ENCODE measurements at places on chromosomes 11 and 22. TPM values are rescaled to one million over a fixed set of nuclear protein-coding genes. Genes with fewer than 3 reads are reported as not detected.

DNA sequence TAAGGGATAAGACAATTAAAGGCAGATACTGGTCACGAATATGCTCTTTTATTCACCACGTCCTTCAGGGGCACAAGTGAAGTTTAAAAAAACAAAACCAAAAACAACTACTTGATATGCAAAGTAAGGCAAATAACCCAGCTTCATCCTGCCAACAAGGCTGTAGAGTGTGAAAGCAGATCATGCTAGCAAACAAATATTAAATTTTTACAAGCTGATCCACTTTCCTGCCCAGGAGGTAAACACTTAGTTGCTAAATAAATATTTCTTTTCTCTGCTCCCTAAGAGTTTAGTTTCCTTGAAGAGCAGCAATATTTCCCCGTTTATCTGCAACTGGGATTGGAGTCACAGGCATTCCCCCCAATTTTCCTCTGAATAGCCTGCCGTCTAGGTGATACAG is 300.2 kb downstream of the LARGE1 start:
- no peak for DNase-seq

DNA sequence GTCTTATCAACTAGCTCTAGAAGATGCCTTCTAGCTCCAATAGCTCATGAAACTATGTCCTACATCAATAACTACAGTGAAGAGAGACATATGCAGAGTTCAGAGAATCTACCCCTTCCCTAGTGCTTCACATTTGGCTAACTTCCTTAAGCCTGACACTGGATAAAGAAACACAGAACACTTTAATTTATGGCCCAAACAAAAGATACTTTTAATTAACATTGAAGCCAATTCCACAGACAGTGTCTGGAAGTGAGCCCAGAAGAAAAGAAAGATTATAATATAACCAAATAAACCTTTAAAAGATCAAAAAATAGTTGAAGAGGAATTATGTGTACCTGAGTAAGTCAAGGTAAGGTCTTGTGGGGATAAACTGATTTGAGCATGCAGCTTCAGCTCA is 255.2 kb downstream of the C11orf87 start:
- no peak for DNase-seq

The CABP4 gene
- not detected for polyA plus RNA-seq

DNA sequence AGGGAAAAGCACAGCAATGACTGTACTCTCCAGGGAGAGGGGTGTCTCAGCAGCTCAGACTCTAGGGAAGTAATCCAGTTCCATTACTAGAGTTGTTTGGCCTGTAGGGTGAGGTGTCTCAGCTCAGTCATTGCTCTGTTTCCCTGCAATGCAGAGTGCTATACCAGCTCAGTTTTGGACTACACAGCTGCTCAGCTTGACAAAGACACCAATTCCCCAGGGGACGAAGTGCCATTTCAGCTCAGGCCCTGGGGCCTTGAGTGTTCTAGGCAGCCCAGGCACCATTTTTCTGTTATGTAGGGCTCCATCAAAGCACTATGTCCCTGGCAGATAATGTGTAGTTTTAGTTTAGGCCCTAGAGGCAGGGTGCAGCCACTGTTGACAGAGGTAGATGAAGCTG is 18.2 kb downstream of the CALCB start:
- DNase-seq, result no peak

DNA sequence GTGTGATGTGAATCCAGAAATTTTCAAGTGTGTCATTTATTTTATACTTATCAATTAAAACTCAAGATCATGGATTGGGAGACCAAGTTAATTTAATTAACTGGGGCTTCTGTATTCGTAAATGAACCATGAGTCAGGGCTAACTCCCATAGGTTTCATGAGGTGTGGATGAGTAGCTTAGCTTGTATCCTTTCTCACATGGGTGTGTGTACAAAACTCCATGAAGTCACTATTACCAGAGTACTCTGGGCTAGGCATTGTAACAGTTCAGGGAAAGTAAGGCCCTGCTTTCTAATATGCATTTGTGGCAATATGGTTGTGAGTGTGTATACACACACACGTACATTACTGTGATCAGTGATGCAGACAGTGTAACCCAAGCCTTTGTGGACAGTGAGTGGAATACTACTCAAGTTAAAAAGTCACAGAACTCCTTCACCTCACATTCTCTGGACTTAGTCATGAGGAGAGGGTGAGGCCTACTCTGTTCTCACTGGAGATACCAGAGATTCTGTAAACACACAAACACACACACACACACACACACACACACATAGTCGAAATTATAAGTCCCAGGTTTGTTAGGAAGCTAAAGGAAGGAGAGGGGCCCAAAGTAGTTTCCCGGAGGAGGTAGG is 3.5 kb downstream of the CNTF start:
- DNase-seq, result no peak

DNA sequence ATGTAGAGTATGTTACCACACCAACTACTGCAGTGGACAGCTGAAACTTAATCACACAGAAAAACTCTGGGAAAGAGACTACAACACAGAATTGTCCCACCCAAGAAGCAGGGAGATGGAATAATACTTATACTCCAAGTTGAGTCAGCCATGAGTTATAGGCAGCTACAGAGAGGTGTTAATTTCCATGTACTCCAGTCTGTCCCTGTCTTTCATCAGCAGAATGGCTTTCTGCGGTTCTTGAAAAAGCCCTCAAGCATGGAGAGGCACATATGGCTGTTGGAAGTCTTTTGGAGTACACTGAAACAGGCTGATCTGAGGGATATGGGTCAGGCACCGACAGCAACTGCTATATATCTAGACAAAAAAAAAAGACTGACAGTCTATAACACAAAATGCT is 219.5 kb downstream of the DLG2 start:
- DNase-seq, result no peak

GRCh38 chr22:34966980-34967565 is 98.9 kb upstream of the ISX start:
- DNase-seq, result peak; percentile 1

The BARX2 gene
- 2.3 TPM for polyA plus RNA-seq

The SLC22A8 gene
- not detected for polyA plus RNA-seq

The CCT8L2 gene
- not detected for polyA plus RNA-seq

The PRG3 gene
- not detected for polyA plus RNA-seq

- no peak for DNase-seq
These were observed 4.0 kb upstream of the SEC14L2 start for GRCh38 chr22:30392661-30393321.

DNA sequence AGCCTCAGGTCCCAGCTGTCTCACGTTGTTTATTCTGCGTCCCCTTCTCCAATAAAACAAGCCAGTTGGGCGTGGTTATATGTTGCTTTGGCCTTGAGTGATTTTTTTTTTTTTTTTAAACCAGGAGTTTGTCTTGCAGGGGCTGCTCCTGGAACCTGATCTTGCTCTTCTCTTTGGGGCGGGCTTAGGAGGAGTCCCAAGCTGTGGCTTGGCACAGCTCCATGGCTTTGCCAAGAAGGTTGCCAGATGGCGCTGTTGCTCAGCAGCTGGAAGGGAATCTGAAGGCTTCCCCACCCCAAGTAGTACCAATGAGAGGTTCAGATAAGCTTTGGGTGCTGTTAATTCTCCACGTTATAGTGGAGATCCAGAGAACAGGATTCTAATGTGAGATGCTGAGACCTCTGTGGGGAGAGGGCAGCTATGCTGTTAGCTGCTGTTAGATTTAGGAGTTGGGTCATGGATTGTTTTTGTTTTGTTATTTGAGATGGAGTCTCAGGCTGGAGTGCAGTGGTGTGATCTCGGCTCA is 2.0 kb upstream of the FERMT3 start:
- peak; percentile 78 for DNase-seq

- no peak for DNase-seq
These were observed 12.8 kb downstream of the CD82 start for GRCh38 chr11:44578279-44578678.

The CXCR5 gene
- polyA plus RNA-seq, result not detected

The OSM gene
- not detected for polyA plus RNA-seq

DNA sequence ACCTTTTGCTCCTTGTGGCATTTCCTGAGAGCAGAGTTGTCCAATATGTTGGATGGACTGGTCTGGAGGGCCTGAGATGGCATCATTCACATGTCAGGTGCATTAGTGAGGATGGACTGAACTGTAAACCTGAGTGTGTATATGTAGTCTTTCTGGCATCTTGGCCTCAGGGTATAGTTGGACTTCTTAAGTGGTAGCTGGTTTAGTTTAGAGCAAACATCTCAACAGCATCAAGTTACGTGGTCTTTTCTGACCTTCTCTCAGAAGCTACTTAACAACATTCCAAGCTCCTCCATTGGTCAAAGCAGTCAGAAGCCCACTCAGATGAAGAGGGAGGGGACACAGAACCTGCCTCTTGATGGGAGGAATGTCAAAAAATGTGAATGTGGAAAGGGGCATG is 829.9 kb downstream of the METTL15 start:
- DNase-seq, result no peak

The BTBD18 gene
- not detected for polyA plus RNA-seq

The MFRP gene
- not detected for polyA plus RNA-seq

GRCh38 chr22:46143491-46144147 is 6.7 kb upstream of the PPARA start:
- DNase-seq, result no peak

The SLC16A8 gene
- polyA plus RNA-seq, result 0.04 TPM

GRCh38 chr11:116821050-116821918 is 1.8 kb downstream of the APOA4 start:
- DNase-seq, result no peak

GRCh38 chr11:74754507-74755252 is 6.0 kb downstream of the RNF169 start:
- DNase-seq, result peak; percentile 95

GRCh38 chr11:69385832-69386427 is 92.0 kb downstream of the MYEOV start:
- DNase-seq, result no peak

DNA sequence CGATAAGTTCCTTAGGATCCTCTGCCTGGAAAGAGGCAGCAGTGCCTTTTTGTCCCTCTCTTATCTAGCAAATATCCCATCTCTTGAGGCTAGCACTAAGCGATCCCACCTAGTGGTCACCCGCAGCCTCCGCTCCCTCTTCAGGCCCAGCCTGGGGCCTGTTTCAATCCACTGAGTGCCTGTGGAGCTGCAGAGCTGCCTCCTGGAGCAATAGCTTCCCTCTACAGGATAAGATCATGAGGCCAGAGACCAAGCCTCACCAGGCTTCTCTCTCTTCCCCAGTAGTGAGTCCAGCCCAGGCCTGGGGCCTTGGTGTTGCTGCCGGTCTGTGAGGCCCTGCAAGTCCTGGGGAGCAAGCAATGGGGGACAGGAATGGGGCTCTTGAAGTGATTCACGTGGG is 65.8 kb downstream of the SLC22A12 start:
- no peak for DNase-seq

The MRGPRF gene
- polyA plus RNA-seq, result 0.25 TPM

GRCh38 chr11:20192151-20192550 is 31.9 kb upstream of the DBX1 start:
- no peak for DNase-seq

DNA sequence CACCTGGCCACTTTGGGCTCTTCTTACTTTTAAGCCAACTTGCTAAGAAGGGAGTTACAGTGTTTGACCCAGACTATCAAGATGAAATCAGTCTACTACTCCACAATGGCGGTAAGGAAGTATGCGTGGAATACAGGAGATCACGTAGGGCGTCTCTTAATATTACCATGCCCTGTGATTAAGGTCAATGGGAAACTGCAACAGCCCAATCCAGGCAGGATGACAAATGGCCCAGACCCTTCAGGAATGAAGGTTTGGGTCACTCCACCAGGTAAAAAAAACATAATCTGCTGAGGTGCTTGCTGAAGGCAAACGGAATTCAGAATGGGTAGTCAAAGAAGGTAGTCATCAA is 1.0 kb upstream of the YPEL4 start:
- no peak for DNase-seq

DNA sequence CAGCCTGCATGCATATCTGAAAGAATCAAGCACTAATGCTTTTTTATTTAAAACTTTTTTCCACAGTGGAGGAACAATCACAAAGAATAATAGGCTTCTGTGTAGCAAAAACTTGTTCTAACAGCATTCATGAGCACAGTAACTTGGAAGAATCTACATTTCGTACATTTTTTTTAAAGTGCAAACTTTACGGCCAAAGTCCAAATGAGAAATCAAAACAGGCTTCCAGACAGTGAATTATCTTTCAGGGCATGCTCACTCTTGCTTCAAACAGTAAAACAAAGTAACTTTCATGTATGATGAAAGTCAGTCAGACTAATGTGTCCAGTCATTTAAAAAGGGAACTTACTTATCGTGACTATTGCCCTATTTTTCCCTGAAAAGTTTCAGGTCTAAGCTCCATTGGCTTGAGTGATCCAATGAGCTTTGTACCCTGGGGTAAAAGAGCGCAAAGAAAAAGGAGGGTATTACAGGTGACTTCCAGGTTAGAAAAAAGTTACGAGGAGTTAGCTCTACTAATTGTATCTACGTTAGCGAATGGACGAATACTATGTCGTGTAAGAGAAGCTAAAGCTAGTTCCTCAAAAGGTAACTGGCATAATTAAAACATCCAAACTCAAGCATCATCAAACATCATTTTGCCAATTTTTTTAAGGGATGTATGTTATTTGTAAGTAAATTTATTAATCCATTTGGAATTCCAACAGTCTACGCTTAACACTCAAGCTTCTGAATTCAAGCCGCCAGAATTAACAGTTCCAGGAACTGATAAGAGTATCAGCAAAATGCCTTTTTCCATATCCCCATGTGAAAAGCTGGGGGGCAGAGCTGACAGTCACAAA is 1.7 kb downstream of the PICALM start:
- DNase-seq, result no peak

The KRTAP5-10 gene
- polyA plus RNA-seq, result not detected

- no peak for DNase-seq
These were observed 70.2 kb downstream of the TP53I11 start for GRCh38 chr11:44880511-44880910.

DNA sequence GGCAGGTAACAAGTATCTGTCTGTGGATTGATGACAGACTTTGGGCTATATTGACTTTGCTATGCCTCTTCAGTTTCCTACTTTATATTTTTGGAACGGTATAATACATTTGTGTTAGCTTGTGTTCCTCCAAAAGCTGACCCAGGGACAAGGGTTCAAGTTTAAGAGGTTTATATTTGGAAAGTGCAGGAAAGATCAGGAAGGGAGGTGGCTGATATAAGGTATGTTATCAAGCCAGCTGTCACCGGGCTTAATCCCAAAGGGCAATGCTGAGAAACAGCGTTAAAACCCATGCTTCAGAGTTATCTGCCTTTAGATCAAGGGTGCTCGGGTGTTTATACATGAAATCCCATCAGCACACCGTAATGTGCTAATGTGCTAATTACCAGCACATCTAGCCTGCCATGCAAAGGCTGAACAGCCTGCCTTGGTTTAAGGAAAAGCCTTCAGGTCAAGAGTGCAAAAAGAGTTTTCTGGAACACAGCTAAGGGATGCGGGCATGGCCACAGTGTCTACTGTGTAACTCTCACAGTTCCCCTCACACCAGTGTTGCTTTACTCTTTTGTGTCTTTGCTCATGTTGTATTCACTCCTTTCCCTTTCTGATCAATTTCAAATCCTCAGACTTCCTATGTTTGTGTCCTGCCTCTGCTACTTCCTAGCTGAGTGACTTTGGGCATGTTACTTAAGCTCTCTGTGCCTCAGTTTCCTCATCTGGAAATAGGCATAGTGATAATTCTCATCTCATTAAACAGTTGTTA is 77.5 kb downstream of the BDNF start:
- DNase-seq, result no peak

Data from foreskin keratinocyte (primary cell).